Activated gamma-delta T cell treated with Interleukin-2 at 50 U/mL for 16 hours (primary cell): ENCODE measurements at places on chromosomes 2 and 18.

DNA sequence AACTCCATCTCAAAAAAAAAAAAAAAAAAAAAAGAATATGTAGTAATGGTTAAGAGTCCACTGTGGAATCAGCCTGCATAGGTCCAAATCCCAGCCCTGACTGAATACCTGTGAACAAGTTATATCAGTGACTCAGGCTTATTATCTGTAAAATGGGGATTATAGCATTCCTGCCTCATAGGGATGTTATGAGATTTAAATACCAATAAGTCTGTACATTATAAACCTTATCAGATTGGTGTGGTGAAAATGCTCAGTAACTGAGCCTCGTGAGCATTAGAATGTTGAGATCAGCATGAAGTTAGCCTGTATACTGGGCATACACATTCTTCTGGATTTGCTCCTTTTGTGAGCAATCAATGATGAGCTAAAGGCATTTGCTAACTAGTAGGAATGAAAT lies 3.0 kb upstream of the AMMECR1L start:
- DNase-seq, result no peak

DNA sequence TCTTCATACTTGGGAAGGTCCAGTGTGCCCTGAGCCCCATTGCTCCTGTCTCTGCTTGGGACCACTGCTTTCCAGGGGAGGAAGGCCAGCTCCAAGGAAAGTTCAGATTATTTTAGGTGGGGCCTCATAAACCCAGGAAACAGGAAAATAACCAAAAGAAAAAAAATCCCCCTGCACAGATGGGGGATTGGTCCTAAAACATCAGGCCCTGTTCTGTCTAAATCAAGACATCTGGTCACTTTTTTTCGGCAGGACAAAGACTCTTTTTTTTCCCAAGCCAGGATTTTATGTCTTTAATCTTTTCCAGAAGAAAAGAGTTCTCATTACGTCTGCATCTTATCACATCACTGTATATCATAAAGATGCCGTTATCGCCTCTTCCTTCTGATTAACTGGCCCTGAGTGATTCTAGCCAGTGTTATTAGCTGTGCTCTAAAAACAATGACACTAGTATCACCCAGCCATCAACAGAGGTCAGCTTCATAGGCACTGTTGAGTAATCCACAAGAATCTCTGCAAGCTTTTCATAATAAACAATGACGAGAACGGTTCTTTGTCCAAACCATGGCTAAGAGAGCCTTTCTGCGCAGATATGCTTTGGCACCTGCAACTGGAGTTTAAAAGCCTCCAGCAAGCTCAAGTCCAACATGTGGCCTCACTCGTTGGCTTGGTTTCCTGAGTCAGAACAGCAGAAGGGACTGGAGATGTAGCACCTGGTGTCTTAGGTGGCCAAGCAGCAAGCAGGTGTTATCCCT lies 138.2 kb downstream of the VAPA start:
- no peak for DNase-seq

GRCh38 chr2:10759151-10759714 lies 37.8 kb downstream of the ATP6V1C2 start:
- DNase-seq, result no peak

GRCh38 chr2:101106453-101107181 lies 44.6 kb downstream of the TBC1D8 start:
- no peak for DNase-seq

- no peak for DNase-seq
These were observed 15.4 kb upstream of the MATN3 start for GRCh38 chr2:20027705-20028434.

- no peak for DNase-seq
These were observed 12.4 kb upstream of the SPATA3 start for GRCh38 chr2:230983566-230983965.

DNA sequence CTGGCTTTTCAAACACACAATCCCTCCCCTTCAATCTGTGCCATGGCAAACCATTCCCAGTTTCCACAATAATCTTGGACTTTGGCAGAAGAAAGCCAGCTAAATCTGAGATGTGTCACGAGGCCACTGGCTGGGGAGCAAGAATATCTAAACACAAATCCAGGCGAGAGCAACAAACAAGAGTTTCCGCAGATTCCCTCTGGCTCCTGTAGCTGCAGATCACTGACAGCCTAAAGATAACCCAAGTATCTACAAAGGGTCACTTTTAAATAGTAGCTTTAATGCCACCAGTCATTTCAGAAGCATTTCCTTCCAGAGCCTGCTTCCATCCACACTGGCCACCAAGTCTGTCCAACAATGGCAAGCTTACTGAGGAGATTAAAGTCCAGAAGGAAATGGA lies 86.9 kb downstream of the ACVR1 start:
- DNase-seq, result no peak

DNA sequence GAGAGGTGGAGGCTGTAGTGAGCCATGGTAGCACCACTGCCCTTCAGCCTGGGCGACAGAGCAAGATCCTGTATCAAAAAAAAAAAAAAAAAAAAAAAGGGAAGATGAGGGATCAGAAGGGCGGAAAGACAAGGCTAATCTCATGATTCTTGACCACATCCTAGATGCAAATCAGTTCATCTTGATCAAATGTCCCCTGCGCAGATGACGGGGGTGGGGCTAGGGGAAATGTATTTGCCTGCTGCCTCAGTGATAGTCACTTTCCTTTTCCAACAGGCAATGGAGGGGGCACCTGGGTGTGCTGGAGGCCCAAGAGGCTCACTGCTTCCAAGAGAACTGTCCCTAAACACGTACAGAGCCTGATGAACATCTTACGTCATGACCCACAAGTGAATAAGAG lies 3.7 kb upstream of the EMILIN2 start:
- DNase-seq, result no peak

DNA sequence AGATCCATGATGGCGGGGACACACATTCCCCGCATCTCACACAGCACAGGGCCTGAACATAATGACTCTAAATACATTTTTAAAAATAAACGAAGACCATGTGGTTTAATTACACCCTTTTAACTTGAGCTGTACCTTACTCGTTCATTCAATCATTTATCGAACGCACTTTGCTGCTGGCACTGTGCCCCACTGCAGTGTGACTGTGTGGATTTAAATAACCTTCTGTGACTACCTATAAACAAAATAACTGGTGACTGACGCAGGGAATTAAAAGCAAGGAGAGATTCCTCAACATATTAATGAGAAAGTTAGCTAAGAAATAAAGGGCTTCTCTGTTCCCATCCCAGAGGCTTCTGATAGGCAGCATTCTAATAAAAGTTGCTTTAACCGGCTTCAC lies 10.9 kb upstream of the FZD7 start:
- DNase-seq, result no peak

DNA sequence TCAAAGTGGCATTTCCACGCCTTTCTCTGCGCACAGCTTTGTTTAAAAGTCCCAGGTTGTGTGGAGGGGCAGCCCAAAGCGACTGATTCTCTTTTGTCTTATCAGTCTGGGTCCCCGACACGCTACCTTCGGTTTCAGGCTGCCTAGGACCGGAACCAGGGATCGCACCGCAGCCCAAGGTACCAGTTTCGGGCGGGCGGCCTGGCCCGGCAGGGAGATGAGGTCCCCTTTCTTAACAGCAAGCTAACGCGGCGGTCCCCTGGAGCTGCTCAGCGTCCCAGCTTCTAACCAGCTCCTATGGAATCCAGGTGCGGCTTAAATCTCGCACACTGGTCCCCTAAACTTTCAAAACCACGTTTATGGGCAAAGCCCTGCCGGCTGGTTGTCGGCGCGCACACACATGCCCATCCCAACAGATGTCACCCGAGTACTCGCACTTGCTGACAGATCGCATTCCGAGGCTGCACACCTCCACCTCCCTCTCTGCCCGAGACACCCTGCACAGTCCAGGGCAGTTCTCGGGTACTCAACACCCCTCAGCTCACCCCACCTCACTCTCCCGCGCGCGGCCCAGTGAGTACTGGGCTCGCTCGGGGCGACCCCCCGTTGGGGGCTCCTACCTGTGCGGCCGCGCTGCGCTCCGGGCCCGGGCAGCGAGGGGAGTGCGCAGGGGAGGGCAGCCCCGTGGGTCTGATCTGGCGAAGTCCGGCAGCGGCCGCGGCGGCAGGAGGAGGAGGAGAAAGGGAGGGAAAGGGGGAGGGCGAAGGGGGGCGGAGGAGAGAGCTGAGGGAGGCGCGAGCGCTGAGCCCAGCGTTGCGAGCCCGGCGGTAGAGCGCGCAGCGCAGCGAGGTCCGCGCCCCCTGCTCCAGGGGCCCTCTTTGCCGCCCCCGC lies at the start of gene EFEMP1:
Gene EFEMP1, minus strand, starts transcription at position 692 of the 891 bp plus-strand sequence. CDS start 1,342 bp downstream, outside the sequence.
- DNase-seq, result no peak

GRCh38 chr2:125684256-125684655 lies 971.7 kb upstream of the GYPC start:
- no peak for DNase-seq

GRCh38 chr2:159151198-159152127 lies 135.0 kb downstream of the WDSUB1 start:
- no peak for DNase-seq

DNA sequence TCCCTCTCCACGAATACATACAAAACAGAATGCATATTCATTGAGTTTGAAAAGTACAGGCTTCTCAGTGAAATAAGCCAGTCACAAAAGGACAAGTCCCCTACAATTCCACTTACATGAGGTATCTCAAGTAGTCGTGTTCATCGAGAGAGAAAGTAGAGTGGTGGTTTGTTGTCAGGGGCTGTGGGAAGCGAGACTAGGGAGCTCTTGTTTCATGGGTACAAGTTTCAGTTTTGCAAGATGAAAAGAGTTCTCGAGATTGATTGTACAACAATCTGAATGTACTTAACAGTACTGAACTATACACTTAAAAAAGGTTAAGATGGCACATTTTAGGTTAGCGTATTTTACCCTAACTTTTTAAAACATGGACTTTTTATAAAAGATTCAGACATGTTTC lies 71.5 kb upstream of the TTC39C start:
- DNase-seq, result no peak

GRCh38 chr2:237307474-237307873 lies 106.5 kb downstream of the COL6A3 start:
- no peak for DNase-seq

DNA sequence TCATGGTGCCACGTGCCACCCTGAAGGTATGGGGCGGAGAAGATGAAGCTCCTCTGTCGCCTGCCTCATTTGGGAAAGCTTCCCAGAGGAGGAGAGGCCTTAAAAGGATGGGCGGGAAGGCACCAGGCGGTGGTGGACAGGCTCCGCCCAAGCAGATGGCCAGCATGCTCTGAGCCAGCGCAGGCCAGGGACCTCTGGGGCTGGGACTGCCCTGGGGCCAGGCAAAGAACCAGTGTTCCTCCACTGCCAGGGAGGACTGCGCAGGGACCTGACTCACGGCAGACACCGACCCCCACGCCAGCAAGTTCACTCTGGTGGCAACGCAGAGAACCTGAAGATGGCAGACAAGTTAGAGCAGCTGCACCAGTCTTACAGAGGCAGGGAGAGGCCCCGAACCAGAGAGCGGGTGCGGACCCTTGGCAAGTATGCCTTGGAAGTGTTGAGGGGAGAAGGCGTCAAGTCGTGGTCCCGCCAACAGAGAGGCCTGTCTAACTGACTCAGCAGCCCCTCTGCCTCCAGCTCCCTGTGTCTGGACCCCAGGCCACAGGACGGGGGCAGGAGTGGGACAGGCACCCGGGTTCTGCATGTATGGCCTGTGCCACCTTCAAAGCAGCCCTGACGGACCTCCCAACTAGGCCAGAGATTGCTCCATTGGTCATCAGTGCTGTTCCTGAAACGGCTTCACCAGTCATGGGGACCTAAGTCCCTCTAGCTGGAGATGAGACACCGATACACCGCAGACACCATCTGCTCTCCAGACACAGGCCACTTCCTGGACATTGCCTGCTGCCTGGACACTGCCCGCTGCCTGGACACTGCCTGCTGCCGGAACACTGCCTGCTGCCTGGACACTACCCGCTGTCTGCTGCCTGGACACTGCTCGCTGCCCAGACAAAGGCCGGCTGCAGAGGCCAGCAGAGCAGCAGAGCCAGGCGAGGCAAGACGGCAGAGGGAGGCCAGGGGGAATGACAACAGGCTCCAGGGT lies 124.7 kb downstream of the HDAC4 start:
- no peak for DNase-seq

- no peak for DNase-seq
These were observed 102.2 kb downstream of the PTGR3 start for GRCh38 chr18:75106746-75107145.

DNA sequence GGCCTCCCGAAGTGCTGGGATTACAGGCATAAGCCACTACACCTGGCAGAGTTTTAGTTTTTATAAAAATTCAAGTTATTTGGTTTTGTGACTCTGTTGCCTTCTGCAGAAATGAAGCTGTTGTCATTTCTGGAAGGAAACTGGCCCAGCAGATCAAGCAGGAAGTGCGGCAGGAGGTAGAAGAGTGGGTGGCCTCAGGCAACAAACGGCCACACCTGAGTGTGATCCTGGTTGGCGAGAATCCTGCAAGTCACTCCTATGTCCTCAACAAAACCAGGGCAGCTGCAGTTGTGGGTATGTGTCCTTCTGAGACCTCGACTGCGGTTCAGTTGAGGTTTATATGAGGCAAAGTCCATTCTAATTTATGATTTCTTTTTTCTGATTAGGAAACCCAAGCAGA lies 7.2 kb downstream of the MTHFD2 start:
- no peak for DNase-seq

DNA sequence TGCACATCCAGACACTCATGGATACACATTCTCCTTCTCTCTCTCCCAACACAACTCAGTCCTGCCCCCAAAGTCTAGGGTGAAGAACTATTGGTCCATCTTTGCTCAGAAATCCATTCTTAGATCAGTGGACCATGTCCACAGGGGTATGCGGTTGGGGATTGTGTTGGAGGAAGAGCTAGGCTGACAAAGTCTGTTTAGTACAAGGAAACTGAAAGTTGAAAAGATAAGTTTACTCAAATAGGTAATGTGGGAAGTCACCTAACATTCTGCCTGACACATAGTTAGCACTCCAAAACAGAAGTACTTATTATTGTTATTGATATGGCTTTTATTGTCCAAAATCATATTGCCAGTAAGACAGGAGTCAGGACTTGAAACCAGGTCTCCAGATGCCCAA lies 55.9 kb downstream of the ALK start:
- DNase-seq, result no peak

- no peak for DNase-seq
These were observed 320.7 kb downstream of the MTX2 start for GRCh38 chr2:176589825-176590440.

DNA sequence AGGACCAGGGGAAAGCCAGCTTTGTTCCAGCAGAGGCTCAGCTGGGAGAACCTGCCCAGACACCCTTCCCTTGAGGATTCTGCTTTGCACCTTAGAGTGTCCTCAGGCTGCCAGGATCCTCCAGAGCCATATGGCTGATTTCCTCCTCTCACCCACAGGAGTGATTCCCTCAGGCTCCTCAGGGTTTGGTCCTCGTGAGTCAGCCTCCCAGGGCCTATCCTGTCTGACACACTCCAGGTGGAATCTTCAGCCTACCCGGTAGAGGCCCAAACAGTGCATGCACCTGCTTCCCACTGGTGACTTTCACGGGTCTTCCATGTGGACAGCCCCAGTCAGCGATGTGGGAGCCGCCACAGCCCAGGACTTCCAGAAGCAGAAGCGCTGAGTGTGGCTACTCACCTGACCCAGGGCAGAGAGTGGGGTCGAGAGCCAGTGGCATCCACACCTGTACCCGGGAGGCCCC lies 73.3 kb downstream of the TFCP2L1 start:
- no peak for DNase-seq

DNA sequence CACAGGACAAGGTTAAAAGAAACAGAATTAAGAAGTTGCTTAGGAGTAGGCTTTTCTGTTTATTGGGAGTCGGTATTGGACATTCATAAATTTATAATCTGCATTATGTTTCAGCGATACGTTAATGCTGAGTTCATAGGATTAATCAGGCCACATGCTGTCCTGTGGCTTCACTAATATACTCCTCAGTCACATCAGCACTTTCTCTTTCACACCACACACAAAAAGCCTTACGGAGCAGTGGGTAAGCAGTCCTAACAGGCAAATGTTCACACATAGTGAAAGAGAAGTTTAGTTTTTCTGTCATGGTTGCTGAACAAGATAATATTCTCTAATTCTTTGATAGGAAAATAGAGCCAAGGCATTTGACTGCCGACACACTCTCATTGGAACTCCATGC lies 411.7 kb upstream of the RAB12 start:
- no peak for DNase-seq
